ENCODE measurements at places on chromosomes 16 and 17.
A peak's percentile ranks its signal among the peaks of the same experiment; 100 is the strongest.

DNA sequence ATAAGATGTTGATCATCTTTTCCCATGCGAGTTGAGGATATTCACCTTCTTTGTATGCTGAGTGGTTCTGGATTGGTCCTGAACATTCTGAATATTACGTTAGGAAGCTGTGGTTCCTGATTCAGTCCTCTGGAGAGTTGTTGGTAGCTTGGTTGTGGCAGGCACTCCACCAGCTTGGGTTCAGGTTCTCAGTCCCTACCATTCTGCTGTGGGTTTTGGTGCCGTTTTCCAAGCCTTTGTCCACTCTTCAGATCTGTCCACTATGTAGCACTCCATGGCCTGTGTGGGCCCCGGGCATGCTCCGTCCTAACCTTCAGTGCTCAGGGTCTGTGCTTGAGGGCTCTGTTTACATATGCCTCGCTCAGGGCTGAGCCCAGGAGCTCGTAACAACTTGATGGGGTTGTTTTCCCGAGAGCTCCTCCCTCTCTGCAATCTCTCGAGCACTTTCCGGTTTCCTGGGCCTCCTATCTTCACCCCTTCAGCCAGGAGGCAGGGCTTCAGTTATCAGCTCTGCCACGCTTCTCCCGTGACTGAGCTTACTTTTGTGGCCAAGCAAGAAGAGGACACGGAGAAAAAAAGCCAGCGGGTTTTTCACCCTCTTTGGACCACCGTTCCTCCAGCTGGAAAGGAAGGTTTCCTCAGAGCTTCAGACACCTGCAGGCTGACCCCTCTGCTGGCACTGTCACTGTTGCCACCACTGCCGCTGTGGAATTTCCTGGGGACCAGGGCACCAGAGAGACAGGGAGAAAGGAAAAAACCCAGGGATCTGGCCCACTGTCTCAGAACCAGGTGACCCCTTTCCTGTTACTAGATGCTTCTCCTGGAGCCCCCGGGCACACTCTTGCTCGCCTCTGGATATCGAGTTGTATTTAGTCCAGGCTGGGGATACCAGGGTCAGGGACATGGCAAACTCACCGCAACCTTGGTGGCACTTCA, 19.6 kb downstream of the KIAA0513 start:
- DNase-seq, result no peak

DNA sequence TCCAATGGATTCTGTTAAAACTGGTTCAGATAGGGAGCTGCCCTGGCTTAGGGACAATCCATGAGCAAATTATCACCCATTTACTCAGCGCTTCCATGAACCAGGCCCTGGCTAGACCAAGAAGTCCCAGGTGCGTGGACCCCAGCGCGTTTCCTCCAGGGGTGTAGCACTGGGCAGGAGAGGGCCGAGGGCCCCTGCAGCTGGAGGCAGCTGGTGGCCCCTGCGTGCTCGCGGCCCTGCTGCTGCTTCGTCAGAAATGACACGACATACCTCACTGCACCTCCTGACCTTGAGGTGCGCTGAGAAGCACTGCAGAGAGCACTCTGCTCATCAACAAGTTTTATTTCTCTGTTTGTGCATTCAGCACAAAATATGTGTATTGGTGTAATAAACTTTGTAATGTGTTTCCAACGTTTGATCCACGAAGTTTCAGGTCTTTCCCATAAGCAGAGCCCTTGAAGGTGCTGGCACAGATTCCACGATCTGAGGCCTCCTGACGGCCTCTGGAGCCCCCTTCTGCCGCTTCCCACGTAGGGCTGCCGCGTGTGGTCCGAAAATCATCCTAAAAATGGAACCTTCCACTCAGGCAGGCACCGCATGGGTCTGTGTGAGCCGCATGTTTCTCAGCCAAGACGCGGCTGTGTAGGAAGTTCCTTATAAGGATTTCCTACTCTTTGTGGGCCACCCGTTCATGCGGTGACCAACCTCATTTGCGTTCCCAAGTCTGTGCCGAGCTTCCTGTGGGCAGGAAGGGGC, 50.8 kb upstream of the ZCCHC14 start:
- no peak for DNase-seq

- DNase-seq, result no peak
These were observed 3.6 kb downstream of the HSF5 start for GRCh38 chr17:58484600-58484999.

- DNase-seq, result no peak
These were observed 72.0 kb downstream of the MSI2 start for GRCh38 chr17:57328109-57328882.

- no peak for DNase-seq
These were observed 14.8 kb upstream of the GOSR2 start for GRCh38 chr17:46908068-46908737.

DNA sequence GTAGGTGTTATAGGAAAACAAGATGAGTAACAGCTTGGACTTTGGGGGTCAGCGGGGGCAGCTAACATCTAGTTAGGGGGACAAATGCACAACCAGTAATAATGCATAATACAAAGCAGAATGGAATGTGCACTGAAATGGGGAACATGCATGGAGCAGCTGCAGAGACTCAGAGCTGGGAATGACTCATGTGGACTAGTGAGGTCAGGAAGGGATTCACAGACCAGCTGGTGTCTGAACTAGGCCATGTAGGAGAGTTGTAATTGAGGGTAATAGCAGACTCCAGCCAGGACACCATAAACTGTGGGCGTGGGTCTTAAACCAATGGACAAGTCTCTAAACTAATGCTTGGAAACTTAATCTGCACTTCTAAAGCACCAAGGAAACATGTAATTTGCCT, 176.8 kb upstream of the ASIC2 start:
- DNase-seq, result peak; percentile 5

DNA sequence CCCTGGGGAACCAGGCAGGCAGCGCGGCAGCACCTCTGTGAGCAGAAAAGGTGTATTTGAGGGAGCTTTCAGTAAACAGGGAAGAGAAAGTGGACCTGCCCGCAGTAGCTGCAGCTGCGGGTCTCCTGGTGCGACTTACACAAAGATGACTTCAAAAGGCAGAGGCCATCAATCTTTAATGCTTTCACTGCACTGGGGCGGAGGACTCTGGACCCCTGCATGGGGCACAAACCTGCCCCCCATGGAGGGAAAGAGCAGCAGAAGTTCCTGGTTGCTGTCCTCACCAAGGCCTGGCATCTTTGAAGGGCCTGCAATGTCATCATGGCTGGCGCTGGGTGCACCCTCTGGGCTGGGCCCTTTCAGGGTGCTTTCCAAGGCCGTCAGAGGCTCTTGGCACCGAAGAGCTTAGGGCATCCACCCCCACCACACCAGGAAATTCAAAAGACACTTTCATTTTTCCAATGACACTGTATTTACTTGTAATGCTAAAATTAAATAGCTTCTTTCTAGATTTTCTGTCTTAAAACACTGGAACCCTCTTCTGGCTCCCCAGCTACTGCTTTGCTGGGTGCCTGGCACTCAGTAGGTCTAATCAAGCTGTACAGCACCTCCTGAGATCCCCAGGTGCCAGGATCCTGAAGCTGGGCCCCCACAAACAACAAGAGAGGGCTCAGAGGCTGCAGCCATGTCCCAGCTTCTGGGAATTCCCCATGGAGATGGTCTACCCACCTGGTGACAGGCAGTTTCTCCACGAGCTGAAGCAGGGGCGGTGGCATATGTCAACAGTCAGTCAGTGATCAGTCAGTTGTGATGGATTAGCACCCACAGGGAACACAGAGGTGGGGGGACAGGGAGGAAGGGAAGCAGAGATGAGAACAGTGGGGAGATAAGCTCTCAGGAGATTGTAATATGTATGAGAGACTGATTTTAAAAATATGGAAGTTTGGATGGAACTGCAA, 2.1 kb upstream of the CACNG1 start:
- DNase-seq, result no peak

- DNase-seq, result peak; percentile 88
These were observed 35.1 kb downstream of the IGF2BP1 start for GRCh38 chr17:49031965-49032928.

GRCh38 chr16:25000683-25001082, 14.5 kb downstream of the ARHGAP17 start:
- no peak for DNase-seq

GRCh38 chr16:21997697-21998480, 3.0 kb downstream of the PDZD9 start:
- no peak for DNase-seq
